ENCODE measurements at places on chromosomes 6 and 20. TPM values are rescaled to one million over a fixed set of nuclear protein-coding genes. Genes with fewer than 3 reads are reported as not detected.

The SLC4A11 gene
- polyA plus RNA-seq = 3.0 TPM

The HLA-DQB1 gene
- polyA plus RNA-seq = 10.6 TPM

The NRSN1 gene
- 1.4 TPM for polyA plus RNA-seq

The RPS10 gene
- 1,323 TPM for polyA plus RNA-seq

The LGSN gene
- 1.6 TPM for polyA plus RNA-seq

The CLIC5 gene
- polyA plus RNA-seq = 218 TPM

The LMBRD1 gene
- 118 TPM for polyA plus RNA-seq

The TNFRSF21 gene
- 30.3 TPM for polyA plus RNA-seq

DNA sequence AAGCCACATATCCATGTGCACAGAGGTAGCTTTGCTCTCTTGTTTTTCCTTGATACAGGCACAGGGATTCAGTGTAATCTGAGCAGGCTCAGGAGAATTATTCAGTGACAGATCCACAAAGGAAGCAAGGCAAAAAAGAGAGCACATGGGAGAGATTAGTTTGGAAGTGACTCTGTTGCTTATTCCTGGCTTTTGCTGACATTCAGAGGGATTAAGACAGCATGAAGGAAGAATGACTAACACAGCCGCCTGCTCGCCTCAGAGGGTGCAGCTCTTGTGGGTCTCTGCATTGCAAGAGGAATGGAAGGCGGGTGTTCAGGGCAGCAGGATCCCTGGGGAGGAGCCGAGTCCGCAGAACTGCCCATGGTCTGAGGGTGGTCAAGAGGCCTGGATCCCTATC lies 203.4 kb upstream of the KCNQ5 start:
- DNase-seq = no peak

GRCh38 chr6:28980137-28980851 lies 24.8 kb downstream of the ZNF311 start:
- no peak for DNase-seq

DNA sequence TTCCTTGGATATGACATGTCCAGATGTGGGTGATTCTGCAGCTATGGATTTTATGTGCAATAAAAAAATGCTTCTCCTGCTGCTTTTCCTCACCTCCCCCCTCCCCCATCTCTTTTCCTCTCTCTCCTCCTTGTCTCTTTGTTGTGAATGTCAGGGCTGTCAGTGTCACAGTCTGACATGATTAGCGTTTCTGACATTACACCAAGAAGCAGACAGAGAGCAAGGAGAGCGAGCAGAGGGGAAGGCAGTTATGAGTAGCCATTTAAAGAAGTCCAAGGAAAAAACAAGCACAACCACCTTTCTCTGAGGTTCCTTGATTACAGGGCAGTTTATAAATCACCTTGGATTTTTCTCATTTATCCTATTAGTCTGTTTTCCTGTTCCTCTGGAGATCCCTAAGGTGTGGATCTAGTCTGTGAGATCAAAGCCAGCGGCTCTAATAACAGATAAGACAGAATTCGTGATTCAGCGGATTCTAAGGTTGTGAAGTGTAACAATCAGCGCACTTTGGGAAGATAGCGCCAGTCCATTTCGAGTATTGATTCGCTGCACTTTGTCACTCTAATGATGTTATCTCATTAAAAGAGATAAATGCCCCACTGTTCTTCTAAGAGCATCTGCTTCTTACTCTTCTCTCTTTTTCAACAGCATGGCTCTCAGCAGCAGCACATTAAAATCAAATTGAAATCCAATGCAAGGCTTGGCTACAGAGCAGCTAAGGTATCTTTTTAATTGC lies 101.4 kb downstream of the BACH2 start:
- no peak for DNase-seq

DNA sequence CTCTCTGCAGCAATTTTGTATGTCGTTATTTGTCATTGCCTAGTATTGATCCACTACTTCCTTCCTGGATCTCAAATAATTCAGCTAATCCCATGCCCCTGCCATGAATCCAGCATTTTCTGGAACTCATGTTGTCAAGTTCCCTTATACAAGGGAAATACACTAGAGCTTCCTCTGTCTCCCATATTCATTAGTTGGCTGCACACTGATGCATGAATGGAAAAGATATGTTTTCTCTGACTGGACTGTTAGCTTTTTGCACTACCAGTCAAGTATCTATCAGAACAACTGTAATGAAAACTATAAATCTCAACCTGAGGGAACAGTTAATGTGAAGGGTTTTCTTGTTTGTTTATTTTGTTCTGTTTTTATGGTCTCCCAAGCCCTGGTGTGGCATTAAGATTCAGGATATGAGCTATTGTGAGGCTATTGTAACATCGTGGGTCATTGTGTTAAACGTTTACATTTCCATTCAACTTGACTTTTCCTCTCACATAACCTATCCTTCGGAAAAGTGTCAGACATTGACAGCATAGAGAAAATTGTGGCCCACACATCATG lies 102.5 kb upstream of the FAM8A1 start:
- no peak for DNase-seq

DNA sequence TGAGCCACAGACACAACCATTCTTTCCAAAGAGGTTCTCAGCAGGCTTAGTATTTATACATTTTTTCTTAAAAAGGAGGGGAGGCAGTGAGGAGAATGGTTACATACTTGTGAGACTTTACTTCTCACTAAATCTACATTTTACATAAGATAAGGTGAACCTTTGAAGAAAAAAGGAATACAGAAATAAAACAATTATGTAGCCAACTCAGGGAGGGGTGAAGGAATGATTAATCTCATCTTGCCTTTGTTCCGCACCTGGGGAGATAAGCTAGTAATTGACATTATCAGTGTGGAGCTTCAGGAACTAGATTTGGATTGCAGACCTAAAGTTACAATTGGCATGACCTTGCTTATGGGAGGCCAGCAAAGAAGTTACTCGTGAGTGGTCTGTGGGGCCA lies 221.8 kb upstream of the GGTLC1 start:
- DNase-seq = no peak

- DNase-seq = no peak
These were observed 20.2 kb downstream of the RNF8 start for GRCh38 chr6:37373822-37374471.

- DNase-seq = no peak
These were observed 46.2 kb downstream of the MLIP start for GRCh38 chr6:54157405-54157804.

DNA sequence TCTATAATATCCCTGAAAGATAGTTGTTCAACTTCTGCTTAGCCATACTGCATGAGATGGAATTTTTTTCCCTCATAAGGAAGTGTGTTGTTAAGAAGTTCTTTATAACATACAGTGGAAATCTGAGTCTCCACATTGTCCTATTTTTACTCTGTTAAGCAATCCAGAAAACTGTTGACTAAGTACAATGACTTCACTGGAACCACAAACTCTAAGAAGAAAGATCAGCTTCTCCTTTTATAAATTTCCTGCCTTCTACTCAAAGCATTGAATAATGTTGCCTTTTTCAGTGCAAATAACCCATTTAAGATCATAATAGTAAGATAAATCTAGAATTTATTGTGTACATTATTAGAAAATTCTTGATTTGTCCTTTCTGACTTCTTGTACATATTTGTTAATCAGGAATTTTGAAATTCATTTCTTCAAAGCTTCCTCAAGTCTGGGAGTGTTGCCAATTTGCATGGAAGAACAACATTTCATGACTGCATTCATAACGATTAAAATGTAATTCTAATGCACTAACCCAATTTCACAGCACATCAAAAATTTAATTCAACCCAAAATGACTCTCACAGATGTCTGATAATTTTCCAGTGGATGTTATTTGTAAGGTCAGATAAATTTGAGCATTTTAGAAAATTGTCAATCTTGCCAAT lies 45.6 kb upstream of the ANKEF1 start:
- peak; percentile 34 for DNase-seq

- DNase-seq = no peak
These were observed 120.9 kb downstream of the TIAM2 start for GRCh38 chr6:155115893-155116570.

DNA sequence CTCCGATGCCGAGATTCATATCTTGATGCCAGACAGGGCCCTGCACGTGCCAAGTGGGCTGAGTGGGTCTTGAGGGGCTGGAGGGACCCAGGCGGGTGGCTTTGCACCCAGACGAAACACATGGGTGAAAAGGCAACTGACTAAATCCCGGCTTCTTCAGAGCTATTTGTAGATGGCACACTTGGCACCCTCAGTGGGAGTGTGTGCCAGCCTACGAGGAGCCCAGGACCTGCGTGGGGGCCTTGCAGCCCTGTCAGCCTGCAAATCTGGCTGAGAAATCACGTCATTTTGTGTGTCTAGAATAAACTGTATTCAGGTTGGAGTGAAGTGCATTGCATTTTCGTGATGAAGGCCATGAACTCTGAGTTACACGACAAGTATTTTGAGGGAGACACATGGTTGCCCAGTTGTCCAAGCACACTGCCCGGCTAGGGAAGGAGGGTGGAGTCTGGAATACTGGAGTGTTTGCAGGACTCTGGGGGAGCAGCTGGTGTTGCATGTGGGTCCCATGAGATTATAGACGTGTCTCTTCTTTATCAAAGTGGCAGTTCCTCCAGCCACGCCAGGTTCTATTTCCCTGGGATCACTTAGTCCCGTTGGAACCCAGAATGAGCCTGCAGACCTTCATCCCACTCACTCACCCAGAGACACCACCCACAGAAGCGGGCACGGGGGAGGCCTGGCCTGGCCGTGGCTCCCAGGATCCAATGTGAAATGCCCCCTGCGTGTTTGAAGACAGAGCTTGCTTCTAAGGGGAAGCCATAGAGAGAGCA lies 60.2 kb downstream of the DLL1 start:
- DNase-seq = no peak

- DNase-seq = no peak
These were observed 15.0 kb downstream of the ACSS2 start for GRCh38 chr20:34891166-34892062.

DNA sequence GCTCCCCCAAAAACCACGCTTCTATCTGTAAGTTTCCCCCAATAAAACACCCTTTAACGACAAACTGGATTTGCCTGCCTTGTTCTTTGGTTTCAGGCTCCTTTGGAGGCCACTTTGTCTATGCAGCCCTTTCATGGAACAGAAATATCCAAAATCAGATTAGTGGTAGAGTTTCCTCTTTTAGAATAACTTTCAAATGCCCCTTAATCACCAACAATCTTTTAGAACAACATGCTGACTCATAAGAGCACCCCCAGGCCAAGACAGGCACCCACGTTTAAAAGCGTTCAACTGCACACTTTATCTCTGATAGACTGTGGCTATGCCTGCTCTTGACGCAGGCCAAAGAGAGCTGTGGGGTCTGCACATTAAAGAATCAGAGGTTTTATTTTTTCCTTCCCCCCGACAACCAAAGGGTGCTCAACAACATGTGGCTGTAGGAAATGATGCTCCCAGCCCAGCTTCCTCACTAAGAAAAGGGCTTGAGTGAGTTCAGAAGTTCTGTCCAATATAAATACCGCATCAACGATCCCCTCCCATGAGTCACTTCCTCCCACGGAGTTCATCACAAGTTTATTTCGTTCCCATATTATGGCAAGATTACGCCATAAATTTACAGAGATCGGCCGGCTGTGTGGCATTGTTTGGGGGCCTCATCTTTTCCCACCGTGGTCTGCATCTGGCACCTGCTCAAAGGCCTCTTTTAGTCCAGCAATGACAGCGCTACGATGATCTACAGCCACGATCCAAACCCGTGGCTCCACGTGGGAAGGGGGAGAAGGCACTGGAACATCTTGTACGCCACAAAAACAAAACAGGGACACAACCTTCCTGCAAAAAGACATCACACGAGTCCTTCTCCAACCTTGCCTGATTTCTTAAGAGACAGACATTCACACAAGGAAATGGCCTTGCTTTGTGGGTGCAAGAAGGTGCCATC lies 88.8 kb upstream of the NFATC2 start:
- peak; percentile 87 for DNase-seq

DNA sequence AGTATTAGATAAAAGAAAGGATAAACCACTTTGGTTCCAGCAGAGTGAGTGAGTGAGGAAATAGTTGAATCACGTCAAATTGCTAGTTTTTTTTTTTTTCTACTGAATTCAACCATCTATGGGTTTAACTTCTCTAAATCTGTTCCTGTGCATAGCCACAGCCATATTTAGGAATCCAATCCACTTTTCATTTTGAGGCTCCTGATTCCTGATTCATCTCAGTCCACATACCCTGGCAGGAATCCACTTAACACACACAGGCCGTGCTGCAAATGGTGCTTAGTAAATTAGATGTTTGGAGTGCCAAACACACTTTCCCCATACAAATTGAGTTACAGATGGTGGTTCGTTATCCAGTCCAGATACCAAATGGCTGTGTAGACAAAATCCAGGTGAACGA lies 220.3 kb downstream of the ALDH8A1 start:
- DNase-seq = no peak

DNA sequence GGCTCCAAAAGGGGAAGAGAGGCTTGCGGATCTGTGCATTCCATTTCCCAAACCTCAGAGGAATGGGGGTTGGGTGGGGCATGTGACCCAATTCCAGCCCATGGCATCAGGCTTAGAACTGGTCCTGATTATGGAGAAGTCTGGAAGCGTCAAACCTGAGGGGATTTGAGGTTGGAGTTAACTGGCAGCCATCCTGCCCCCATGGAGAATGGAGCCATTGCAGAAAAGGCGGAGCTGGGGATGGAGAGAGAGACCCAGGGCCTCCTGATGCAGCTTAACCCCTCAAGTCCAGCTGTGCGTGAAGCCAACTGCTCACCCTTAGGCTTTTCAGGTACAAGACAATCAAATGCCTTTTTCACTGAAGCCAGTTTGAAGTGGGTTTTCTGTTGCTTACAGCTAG lies 9.9 kb upstream of the SDCBP2 start:
- DNase-seq = no peak

GRCh38 chr20:46648903-46649649 lies 2.2 kb downstream of the SLC13A3 start:
- DNase-seq = no peak

- DNase-seq = no peak
These were observed 57.4 kb downstream of the IYD start for GRCh38 chr6:150426198-150426597.

DNA sequence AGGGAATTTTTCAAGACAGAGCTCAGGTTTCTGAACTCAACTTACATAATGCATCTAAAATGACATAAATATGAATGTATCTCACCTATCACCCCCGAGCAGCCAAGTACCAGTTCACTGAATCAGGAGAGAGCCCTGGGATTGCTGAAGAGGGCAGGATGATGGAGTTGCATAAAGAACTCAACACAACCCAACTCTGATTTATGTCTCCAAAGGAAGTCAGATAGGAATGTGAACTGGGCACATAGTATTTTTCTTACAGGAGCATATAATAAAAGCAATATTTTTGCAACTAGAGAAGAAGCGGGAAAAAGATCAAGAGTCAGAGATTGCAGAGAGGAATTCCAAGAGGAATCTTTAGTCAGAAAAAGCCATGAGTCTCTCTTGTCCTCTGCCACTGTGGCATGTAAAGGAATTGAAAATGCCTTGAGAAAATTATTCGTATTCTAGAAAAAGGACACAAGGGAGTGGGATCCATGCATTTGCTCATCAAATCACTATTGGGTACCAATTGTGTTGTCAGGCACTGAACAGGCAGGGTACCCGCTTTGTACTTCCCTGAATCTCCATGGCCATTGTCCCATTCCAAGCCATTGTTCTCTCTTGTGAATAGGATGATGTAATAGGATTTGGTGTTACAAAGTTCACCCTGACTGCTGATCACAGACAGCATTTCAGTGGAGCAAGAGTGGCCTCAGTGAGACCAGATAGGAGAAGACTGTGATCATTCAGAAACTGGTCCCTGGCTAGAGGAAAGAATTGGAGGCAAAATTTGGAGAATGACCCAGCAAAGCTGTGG lies 16.3 kb downstream of the RIN2 start:
- DNase-seq = no peak
